ENCODE measurements at places on chromosomes 2 and 18.
A peak's percentile ranks its signal among the peaks of the same experiment; 100 is the strongest.

- no peak for DNase-seq
Measured at GRCh38 chr2:222399038-222399783, 25.1 kb upstream of the SGPP2 start.

GRCh38 chr2:119531292-119531691 is 7.0 kb upstream of the SCTR start:
- DNase-seq: peak; percentile 46

- no peak for DNase-seq
Measured at GRCh38 chr2:200814917-200815316, 3.2 kb downstream of the BZW1 start.

DNA sequence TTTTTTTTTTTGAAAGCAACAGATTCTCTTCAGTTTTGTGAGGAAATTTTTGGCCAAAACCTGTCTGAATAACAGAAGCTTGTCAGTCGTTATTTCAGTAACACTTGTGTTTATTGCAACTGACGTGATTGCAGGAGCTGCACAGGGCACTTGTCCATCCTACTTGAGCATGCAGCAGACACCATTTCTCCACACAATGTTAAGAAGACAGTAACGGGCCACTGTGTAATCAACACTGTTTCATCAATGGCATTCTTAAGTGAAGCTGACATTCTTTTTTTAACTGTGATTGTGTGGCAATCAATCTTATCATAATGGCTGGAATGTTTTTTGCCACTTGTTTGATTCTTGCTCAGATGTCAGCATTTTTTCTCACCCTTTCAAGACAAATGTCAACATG is 50.1 kb upstream of the PIEZO2 start:
- no peak for DNase-seq
